8988T (cell line): ENCODE measurements at places on chromosomes 1 and 21.

DNA sequence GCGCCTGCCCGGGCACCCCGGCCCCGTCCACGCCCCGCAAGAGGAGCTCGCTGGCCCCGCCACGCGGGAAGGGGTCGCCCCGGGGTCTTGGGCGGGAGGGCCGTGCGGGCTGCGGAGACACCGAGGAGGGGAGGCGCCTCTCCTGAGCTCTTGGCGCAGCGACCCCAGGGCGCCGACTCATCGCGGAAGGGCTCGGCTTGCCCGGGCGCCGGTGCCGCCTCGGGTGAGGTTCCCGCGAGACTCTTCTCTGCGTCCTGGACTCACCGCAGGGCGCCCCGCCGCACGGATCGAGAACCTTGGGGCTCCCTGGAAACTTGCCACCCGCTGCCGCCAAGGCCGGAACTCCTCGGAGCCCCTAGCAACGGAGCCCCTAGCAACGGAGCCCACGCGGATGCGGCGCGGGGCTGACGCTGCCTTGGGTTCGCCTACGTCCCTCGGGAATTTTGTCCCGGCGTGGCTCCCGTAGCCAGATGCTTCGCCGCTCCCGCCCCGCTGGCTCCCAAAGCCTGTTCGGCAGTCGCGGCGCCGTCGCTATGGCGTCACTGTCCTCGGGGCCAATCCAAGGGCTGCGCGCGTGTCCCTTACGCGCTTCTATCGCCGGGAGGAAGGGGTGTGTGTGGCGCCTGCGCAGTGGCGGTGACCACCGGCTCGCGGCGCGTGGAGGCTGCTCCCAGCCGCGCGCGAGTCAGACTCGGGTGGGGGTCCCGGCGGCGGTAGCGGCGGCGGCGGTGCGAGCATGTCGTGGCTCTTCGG lies at the start of gene ATAD3A:
Gene ATAD3A, plus strand, starts transcription at position 630 of the 753 bp plus-strand sequence. Its CDS starts 107 bp downstream, at position 737.
- peak; percentile 95 for DNase-seq

GRCh38 chr1:16012590-16013219 lies 5.1 kb downstream of the HSPB7 start:
- DNase-seq = no peak

DNA sequence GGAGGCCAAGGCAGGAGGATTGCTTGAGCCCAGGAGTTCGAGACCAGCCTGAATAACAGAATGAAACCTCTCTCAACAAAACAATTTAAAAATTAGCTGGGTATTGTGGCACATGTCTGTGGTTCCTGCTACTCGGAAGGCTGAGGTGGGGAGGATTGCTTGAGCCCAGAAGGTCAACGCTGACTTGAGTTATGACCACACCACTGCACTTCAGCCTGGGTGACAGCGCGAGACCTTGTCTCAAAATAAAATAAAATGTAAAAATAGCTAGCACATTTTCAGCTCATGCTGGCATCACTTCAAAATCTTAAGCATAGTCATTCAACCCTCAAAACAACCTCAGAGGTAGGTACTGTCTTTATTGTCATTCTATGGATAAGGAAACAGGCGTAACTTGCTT lies 6.4 kb downstream of the JAK1 start:
- no peak for DNase-seq

DNA sequence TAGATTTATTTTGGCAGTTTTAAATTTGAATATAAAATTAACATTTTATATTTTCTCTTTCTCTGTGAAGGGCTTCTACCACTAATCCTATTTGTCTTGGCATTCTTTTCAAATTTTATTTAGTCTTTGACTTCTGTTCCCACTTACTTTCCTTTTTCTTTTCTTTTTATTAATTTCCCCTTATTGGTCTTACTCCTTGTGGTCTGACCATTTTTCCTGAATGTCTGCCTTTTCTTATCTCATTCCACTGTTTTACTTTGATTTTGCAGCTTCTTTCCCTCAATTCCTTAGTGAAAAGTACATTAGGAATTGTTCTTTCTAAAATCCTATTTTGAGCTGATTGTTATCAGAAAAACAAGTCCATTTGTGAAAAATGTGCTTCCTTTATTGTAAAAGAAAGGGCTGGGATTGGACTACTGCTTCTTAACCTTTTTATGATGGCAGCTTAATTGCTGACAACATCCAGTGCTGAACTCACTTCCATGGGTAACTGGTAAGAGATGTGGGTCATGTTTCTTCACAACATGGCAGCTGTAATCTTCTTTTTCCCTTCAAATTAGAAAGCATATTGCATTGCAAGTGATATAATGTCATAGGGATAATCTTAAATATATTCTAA lies 284.6 kb downstream of the DNM3 start:
- no peak for DNase-seq

- no peak for DNase-seq
Observed at GRCh38 chr21:35559128-35559828, 501.0 kb downstream of the SETD4 start.

- no peak for DNase-seq
Observed at GRCh38 chr1:48196237-48196636, 26.3 kb upstream of the SLC5A9 start.

DNA sequence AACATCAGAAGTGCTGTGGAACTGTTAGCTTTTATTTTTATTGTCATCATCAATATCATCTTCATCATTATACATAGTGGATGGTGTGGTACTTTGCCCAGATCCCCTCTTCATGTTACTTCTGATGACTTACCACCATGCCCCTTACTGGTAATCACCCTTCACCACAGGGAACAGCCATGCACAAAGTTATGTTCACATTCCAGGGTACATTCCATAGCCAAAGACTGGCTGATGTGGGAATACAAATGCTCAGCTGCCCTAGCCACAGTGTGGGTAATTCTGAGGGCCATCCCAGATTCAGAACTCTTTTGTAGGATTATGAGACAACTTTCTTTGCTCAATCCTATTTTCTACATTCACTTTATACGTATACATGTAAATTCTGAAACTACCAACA lies 691.3 kb upstream of the CXADR start:
- DNase-seq = no peak

DNA sequence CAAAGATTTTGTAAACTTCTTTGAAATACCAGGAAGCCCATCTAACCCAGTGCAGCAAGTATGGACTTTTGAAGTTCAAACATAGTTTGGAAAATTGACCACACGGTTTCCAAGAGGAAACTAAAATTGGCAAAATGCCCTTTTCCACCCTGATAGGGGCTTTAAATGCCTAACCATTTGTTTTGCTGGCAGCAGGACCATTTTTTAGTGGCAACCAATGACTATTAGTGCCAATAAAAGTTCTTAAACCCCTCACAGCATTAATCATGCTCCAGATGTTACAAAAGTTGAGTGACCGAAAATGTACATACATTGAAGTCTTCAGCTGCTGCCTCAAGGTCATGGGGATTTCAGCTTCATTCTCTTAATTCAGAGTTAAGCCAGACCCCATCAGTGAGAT lies 46.4 kb upstream of the ENAH start:
- DNase-seq = no peak

DNA sequence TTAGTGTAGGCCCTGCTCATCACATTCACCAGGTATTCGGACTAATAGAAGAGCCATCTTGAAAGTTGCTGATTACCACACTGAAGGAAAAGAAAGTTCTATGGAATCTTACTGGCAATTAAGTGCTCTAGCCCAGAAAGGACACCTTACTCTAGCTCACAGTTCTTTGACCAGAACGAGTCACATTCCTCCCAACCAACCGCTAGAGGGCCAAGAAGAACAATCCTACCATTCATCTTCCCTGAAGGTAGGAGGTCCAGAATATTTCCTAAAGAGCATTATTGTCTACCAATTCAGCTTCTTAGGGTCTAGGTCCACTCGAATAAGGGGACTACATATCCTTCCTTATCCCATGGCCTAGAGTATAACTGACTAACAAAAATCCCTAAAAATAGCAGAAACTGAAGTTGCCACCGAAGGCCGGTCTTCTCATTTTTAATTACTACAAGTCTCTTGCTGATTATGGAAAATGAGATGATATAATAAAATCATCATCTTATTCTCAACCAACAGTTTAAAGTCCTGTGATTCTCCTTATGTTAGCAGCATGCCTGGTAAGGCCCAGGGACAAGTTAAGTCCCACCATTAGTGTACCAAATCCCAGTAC lies 2.7 kb upstream of the FMO1 start:
- no peak for DNase-seq

DNA sequence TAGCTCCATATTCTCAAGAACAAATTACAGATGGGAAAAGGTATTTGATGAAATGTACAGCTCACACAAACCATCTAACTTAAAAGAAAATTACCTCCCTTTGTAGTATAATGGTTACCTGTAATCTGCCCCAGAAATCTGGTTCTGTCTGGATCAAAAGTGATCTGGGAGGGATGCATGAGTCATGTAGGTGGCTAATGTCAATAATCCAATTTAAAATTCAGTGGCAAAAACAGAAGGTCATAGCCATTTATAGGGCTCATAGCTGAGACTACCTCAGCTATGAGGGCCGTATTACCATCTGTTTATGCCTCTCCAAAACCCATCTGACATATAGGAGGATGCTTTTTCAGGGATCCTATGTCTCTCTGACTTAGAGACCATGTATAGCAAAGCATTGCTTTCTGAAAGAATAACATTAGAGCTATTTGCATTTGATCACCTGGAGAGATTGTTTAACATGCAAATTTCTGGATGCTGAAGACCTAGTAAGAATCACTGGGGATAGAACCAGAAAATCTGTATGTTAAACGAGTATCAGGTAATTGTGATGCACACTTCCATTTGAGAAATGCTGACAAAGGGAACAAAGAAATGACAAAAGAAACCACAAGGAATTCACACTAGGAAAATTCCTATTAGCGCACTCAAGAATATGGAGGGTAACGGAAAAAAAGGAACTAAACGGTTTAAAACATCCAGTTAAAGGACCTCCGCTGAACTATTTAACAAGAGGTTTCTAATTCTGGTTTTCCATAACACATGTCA lies 17.6 kb downstream of the PAXBP1 start:
- DNase-seq = no peak

GRCh38 chr1:112769611-112770010 lies 54.5 kb upstream of the PPM1J start:
- DNase-seq = no peak

DNA sequence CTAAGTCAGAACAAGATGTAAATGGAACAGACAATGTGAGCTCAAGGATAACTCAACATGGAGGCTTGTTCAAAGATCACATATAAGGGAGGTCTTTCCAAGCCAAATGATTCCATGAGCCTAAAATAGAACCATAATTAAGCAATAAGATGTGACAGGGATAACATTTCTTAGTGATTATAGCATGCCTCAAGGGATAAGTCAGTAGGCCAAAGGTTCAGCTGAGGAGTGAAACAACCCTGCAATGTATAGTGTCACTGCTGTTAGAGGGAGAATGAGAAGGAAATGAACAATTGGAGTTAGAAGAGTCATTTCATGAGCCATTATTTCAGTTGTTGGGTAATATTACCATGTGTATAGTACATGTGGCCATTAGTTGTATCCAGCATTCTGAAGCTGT lies 25.0 kb downstream of the GORAB start:
- no peak for DNase-seq

- DNase-seq = no peak
Observed at GRCh38 chr1:26894263-26894662, 4.2 kb upstream of the GPN2 start.

DNA sequence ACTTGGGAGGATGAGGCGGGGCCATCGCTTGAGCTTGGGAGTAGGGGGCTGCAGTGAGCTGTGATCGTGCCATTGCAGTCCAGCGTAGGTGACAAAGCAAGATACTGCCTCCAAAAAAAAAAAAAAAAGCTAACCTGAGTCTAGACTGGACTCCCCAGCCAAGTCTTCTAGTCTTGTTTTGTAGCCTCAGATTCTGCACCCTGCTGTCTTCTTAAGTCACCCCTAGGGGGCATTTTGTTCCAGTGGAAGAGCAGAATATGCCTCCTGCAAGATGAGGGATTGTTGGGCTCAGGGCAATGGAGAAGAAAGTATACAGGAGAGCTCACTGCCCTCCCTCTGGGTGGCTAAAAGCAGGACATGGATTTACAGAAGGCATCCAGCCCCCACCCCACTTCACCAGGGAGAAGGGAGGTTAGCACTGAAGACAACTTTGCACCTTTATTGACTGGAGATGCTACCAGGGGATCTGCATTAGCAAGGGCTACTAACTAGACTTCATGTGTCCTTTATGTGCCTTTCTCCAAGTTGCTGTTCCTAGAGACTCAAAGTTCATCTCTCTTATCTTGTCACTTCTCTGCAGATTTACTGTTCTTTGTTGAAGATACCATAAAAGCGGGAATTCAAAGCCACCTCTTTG lies 15.3 kb upstream of the RNF187 start:
- no peak for DNase-seq

DNA sequence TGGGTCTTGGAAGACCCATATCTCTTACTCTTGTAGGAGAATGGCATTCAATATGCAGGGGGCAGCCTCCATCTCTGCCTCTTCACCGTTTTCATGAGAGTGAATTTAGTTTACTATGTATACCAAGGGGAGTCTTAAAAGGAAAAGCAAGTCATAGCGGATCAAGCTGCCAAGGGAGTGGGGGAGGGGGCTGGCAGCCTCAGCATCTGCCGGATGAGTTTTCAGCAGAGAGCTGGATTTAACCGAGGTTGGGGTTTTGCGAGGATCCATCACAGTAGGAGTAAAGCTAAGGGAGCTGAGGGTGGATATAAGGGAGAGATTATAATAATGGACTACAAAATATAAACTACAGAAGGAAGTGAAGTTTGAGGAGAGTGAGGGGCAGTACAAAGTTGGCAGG lies 9.9 kb downstream of the CD160 start:
- DNase-seq = no peak

DNA sequence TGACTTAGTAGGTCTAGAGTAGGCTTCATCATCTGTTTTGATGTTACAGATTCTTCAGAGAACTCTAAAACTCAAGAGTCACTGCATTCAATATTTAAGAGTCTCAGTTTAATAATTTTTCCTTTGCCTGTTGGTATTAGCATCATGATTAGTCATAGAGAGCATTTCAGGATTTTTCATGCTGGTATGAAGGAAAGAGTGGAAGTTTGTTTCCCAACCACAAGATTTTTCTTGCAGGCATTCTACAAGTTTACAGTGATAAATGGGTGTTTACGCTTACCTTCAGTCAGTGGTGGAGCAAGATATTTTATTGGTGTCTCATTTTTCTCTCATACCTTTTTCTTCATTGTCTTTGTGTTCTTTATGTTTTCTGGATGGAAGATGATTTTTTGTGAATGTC lies 58.4 kb upstream of the MYOCOS start:
- DNase-seq = no peak

DNA sequence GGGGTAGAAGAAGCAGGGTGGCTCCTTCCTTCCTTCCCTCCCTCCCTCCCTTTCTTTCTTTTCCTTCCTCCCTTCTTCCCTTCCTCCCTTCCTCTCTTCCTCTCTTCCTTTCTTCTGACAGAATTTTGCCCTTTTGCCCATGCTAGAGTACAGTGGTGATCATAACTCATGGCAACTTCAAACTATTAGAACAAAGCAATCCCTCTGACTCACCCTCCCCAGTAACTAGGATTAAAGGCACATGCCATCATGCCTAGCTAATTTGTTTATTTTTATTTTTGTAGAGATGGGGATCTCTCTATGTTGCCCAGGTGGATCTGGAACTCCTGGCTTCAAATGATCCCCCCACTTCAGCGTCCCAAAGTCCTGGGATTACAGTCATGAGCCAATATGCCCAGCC lies 10.0 kb upstream of the RPE65 start:
- no peak for DNase-seq

- no peak for DNase-seq
Observed at GRCh38 chr1:38026592-38027200, 14.2 kb downstream of the UTP11 start.

- DNase-seq = no peak
Observed at GRCh38 chr1:31615414-31615813, 2.1 kb upstream of the HCRTR1 start.
